Stimulated activated CD4-positive, alpha-beta T cell treated with anti-CD3 and anti-CD28 coated beads, Interleukin-4, amount 100 ng/mL, for 24 hours (primary cell): ENCODE measurements at places on chromosomes 5 and 9.

DNA sequence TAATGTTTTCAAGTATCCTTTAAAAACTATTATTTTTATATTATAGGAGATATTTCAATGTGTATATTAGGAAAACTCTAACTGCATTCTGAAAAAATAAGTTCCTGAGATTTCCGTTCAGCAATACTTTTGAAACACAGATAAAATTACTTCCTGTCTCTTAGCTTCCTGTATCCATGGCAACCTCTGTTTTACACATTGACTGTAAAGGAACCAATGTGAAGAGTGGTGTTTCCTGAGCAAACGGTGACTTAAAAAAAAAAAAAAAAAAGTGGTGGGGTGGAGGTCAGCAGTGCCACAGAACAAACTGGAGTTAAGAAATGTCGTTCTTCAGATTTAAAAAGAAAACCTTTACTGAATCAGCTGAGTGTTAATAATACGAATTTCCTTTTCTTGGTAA lies at the start of gene LRRC70:
TSS of gene LRRC70 (plus strand) at position 280 of the 400 bp plus-strand sequence. CDS start 620 bp downstream, outside the sequence.
- no peak for DNase-seq

- no peak for DNase-seq
These were observed 6.9 kb downstream of the NEURL1B start for GRCh38 chr5:172648013-172648381.

GRCh38 chr5:133244242-133244641 lies 192.4 kb downstream of the HSPA4 start:
- DNase-seq: no peak

DNA sequence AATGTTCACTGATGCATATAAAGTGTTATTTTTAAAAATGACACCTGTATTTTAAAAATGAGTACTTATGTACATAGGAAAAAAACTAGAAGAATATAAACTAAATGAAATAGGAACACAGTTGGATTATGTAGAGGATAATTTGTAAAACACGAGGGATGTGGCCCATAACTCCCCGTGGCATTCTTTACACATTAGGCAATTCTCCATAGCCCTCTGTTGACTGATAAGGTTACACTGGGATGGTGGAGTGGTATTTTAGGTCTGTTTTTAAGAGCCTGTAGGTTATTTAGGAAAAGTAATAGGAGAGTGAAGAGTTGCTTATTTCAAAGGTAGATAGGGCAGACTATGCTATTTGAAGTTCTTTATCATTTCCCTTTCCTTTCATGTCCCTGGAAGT lies 1.8 kb downstream of the CAVIN4 start:
- no peak for DNase-seq

DNA sequence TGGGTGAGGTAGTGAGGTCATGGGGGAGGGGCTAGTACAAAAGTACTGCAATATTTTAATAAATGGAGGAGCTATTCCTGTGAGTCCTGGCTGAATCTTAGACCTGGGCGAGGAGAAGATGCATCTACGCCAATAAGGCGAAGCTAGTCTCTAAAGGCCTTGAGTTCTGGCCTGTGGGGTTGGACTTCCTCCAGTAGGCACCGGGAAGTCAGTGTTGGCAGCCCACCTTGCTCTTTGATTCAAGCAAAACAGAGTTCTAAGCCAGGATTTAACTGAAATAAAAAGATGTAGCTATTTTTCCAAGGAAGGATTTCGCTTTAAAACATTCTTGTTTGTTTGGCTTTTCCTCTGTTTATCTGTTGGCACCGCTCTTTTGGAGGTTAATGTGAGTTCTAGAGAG lies 244.6 kb downstream of the KIF4B start:
- no peak for DNase-seq

GRCh38 chr5:207599-207998 lies 10.4 kb downstream of the CCDC127 start:
- DNase-seq: no peak

GRCh38 chr5:57468481-57469163 lies 14.0 kb downstream of the ACTBL2 start:
- DNase-seq: no peak

DNA sequence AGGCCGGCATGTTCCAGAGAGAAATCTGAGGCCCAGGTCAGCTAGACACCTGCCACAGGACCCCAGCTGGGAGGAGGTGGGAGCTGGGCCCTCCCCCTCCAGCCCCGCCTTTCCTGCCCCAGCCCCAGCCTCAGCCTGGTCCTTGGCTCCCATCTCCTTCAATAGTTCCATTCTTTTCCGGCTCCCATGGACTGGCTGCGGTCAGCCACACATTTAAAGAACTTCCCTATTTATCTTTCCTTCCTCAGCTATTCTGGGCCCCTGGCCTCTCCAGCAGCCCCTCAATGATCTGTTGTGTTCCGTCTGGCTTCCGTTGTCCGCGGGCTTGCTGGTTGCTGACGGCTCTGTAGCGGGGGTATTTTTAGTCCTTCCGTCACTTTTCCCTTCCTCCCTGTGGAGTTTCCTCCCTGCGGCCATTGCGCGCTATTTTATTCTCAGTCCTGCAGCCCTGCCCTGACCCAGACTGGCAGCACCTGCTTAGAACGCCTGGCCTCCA lies 73.8 kb downstream of the AMBP start:
- DNase-seq: no peak

DNA sequence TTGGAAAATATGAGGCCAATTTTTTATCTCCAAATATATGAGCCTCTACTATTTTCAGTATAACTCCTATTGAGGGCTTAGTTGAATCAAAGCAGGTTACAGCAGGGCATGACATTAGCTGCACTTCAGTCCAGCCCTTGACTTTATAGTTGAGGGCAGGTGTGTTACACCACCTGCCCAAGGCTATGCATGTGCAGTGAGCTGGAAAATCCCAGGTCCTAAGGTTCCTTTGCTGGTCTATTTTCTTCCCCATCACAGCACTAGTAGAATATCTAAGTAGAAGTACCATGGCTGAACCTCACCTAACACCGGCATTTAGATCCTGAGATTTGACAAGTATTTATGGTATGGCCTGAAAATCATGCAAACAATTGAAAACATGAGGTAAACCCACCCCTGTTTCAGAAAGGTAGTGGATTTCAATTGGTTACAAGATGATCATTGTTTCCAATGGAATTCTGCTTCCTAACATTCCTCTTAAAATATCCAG lies 201.1 kb downstream of the SEMA5A start:
- DNase-seq: no peak

- no peak for DNase-seq
These were observed 128.1 kb upstream of the CACNA1B start for GRCh38 chr9:137749511-137749910.

DNA sequence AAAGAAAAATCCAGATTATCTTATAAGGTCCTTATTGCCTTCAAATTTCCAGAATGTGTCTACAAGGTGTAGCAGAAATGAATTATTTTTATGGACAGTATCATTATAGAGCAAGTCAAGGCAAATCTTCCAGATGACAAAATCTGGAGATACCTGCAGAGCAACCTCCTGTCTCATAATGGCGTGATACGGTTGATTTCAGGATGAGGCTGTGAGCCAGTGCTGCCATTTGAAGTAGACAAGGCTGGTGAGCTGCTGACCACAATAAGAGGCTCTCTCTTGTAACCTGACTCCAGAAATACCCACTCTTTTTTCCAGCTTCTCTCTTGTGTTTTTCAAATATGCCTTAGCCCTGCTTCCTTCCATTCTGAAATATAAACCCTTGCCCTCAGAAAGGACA lies 108.2 kb downstream of the HTR1A start:
- no peak for DNase-seq
